Spinal cord (tissue), 10 donors: ENCODE measurements at places on chromosomes 2 and 18.

- DNase-seq: no peak
- no peak overlapping the region for H3K4me3 ChIP-seq
- no peaks in the 10 kb centered on the region for H3K36me3 ChIP-seq
- no peaks in the 10 kb centered on the region for H3K27me3 ChIP-seq
- no peaks in the 10 kb centered on the region for H3K4me1 ChIP-seq
These were observed 40.6 kb downstream of the CFAP210 start for GRCh38 chr2:169653636-169654035.

DNA sequence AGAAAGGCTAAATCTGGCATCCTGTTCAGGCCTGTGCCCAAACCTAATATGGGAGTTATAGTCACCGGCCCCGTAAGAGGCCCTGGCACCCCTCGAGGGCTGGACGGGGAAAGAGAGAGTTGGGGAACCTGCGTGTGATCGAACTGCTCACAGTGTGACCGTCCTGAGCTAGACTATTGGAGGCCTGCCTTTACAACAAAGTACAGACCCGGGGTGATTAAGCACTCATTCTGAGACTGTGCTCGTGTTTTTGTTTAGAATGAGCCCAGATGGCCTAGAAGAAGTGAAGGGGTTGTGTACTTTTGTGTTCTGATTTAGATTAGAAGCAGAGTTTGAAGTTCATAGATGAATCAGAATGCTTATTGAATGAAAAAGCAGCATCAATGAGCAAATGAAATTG lies 115.3 kb downstream of the ACOXL start:
- H3K36me3 ChIP-seq: no peaks in the 10 kb centered on the region
- DNase-seq: no peak
- H3K27ac ChIP-seq: no peak overlapping the region
- H3K4me1 ChIP-seq: peaks cover 3% of the 10 kb centered on the region
- no peaks in the 10 kb centered on the region for H3K27me3 ChIP-seq

DNA sequence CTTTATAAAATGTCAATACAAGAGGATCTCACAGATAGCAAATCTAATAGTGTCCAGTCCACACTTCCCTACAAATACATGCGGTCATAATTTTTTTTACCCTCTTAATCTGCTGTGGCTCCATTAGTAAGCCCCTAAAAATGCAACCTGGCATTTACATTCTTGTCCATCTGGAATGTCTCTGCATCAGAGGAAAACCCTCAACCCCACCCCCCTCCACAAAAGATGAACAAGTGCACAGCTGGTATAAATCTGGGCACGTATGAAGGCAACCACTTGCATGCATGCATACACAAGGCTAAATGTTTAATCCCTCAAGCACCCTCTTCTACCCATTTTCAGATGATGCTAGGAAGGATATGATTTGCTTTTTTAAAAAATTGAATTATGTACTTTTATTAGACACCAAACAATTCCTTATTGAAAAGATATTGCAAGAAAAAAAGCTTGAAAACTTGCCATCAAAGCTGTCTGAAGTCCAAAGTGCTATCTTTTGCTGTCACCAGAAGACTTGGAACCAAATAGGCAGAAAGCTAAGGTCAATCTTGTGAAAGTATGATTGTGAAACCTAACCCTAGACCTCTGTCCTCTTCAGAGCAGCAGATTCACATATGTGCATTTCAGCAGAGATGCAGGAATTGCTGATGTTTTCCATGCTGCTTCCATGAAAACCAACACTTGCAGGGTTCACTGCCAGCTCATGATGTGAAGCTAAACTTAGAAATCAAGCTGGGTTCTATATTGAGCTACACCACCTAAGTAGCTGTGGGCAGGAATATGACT lies 39.0 kb downstream of the IRS1 start:
- H3K4me3 ChIP-seq: no peak overlapping the region
- DNase-seq: no peak
- no peaks in the 10 kb centered on the region for H3K36me3 ChIP-seq
- no peaks in the 10 kb centered on the region for H3K27me3 ChIP-seq
- H3K4me1 ChIP-seq: peaks cover 3% of the 10 kb centered on the region
- no peak overlapping the region for H3K27ac ChIP-seq

DNA sequence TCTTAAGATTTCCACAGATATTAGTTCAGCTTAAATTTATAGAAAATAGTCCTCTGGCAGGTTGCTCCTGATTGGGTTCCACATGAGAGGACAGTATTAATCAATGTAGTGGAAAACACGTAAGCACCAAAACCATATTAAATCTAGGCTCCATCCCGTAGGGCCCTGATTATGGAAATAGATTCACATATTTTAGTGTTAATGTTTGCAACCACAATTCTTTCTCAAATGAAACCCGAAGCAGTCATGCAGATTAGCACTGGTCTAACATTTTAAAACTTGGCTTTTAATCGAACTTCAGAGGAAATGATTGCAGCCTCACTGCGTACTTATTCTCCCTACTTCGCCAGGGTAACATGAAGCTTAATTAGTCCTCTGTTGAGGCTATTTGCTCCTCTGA lies 60.9 kb downstream of the METTL4 start:
- H3K27me3 ChIP-seq: no peaks in the 10 kb centered on the region
- H3K4me1 ChIP-seq: no peaks in the 10 kb centered on the region
- no peaks in the 10 kb centered on the region for H3K36me3 ChIP-seq
- no peak for DNase-seq
- no peak overlapping the region for H3K27ac ChIP-seq
- H3K4me3 ChIP-seq: no peak overlapping the region

DNA sequence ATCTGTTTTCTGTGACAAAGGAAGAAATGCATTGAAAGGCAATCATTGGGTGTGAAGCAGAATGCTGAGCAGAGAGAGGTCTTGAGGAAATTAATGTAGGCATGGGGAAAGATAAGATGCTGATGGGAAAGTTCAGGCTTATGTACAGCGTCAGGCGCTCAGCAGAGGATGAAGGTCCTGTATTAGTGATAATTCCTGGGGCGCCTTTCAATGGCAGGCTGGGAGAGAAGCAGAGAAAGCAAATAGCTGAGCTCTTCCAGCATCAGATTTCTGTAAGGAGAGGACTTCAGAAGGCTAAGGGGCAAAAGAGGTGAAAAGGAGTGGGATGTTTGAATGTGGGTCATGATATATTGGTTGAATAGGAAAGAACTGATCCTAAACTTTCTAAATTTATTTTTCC lies 129.8 kb downstream of the HNMT start:
- no peaks in the 10 kb centered on the region for H3K36me3 ChIP-seq
- no peak overlapping the region for H3K4me3 ChIP-seq
- no peak for DNase-seq
- no peaks in the 10 kb centered on the region for H3K4me1 ChIP-seq
- no peak overlapping the region for H3K27ac ChIP-seq
- no peaks in the 10 kb centered on the region for H3K27me3 ChIP-seq

GRCh38 chr2:134362152-134362668 lies 108.3 kb downstream of the MGAT5 start:
- no peak overlapping the region for H3K27ac ChIP-seq
- H3K36me3 ChIP-seq: no peaks in the 10 kb centered on the region
- no peaks in the 10 kb centered on the region for H3K27me3 ChIP-seq
- peaks cover 10% of the 10 kb centered on the region for H3K4me1 ChIP-seq
- no peak for DNase-seq

DNA sequence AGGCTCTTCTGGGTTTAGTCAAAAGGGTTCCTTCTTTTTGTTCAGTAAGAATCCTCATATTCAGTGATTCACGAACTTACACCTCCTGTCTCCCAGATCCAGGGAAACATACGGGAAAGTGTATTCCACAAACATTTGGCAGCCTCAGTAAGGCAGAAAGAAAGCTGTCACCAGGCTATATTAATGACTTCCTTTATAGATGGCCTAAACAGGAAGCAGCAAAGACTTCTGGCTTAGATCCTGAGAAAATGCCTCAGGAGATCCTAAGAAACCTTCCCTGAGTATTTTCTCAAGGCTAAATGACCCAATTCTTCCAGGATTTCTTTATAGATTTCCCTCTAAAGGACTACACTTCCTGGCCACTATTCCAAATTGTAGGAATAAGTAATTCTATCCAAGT lies 1995.5 kb upstream of the CELF4 start:
- no peaks in the 10 kb centered on the region for H3K4me1 ChIP-seq
- DNase-seq: no peak
- no peak overlapping the region for H3K27ac ChIP-seq
- H3K4me3 ChIP-seq: no peak overlapping the region
- no peaks in the 10 kb centered on the region for H3K27me3 ChIP-seq

DNA sequence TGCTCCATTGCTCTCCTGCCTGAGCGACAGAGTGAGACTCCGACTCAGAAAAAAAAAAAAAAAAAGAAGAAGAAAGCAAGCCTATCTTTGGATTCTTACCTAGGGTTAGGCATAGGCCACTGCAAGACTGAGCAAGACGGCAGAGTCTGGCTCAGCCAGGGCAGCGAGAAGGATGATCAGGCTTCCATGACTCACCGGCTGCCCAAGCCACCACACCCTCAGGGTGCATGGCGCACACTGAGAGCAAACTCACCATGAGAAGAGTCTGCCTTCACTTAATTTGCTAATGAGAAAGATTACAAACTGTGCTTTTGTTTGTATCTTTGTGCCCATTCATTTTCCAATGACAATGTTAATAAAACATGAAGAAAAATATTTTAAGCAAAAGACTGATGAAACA lies 8.2 kb downstream of the FAM110C start:
- H3K4me1 ChIP-seq: no peaks in the 10 kb centered on the region
- no peak for DNase-seq
- peaks cover 3% of the 10 kb centered on the region for H3K27me3 ChIP-seq
- no peak overlapping the region for H3K27ac ChIP-seq
- H3K4me3 ChIP-seq: no peak overlapping the region

DNA sequence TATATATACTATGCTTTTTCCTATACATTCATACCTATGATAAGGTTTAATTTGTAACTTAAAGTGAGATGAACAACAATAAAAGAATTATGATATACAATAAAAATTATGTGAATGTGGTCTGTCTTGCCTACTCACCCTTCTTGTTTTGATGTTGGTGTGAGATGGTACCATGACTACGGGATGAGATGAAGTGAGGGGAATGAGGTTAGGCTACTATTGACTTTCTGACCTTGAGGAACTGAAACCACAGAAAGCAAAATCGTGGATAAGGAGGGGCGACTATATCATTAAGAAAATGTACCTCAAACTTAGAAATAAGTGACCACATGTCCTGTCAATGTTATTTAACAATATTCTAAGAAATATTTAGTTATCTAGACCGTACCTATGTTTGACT lies 103.9 kb upstream of the PPP1CB start:
- no peaks in the 10 kb centered on the region for H3K36me3 ChIP-seq
- no peak overlapping the region for H3K4me3 ChIP-seq
- peaks cover 5% of the 10 kb centered on the region for H3K4me1 ChIP-seq
- H3K27me3 ChIP-seq: no peaks in the 10 kb centered on the region

DNA sequence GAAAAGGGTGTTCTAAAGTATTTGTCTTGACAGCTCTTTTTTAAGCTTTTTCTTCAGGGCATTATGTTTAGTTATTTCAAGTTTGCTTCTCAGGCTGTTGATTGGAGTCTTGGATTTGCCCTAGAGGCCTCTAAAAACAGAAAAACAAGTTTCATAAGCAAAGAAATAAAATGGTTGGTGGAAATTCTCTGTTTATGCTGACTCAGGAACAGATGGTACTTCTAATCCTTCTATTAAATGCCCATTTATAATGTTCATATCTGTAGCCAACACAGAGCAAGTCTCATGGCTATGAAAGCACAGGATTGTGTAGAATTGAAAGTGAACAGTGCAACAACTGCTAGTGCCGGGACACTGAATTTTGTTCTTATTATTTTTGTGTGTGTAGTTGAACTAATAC lies 60.4 kb downstream of the KCNJ3 start:
- no peak for DNase-seq
- no peaks in the 10 kb centered on the region for H3K27me3 ChIP-seq
- H3K27ac ChIP-seq: no peak overlapping the region
- H3K4me1 ChIP-seq: no peaks in the 10 kb centered on the region
- no peaks in the 10 kb centered on the region for H3K36me3 ChIP-seq

DNA sequence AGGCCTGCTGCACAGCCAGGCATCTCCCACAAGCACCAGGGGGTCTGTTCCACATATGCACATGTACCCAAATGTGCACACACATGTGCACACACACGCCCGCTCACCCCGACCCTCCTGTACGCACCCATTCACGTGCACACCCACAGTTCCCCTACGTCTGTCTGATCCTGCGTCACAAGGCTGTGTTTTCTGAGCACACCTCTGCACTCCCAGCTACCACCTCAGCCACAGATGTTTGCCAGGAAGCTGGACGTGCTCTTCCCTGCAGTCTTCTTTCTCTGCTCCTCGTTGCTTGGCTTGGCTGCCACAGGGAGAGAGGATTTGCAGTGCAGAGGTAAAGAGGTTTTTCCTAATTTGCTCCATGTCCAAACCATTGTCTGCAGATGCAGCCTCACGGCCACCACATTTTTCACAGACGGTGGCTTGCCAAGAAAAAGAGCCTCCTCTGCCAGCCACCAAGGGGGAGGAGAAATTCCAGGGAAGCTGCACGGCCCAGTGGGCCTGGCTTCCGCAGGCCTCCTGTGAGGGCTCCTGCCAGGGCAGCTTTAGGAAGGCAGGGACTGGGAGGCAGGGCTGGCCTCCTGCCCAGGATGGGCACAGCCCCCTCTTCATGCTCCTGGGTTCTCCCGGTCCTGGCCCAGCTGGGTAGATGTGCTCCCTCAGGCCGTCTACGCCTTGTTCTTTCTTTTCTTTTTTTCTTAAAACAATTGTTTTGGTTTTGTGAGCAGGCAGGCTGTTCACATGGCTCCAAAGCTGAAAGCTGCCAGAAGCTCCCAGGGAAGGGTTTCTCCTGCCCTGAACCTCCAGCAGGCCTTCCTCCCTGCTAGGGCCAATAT lies 29.3 kb upstream of the HS6ST1 start:
- H3K36me3 ChIP-seq: peaks cover 3% of the 10 kb centered on the region
- no peak for DNase-seq
- no peaks in the 10 kb centered on the region for H3K27me3 ChIP-seq
- H3K4me1 ChIP-seq: peaks cover 30% of the 10 kb centered on the region

GRCh38 chr2:50514901-50515300 lies 517.0 kb downstream of the NRXN1 start:
- no peaks in the 10 kb centered on the region for H3K4me1 ChIP-seq
- DNase-seq: no peak
- no peak overlapping the region for H3K4me3 ChIP-seq
- H3K27me3 ChIP-seq: no peaks in the 10 kb centered on the region

DNA sequence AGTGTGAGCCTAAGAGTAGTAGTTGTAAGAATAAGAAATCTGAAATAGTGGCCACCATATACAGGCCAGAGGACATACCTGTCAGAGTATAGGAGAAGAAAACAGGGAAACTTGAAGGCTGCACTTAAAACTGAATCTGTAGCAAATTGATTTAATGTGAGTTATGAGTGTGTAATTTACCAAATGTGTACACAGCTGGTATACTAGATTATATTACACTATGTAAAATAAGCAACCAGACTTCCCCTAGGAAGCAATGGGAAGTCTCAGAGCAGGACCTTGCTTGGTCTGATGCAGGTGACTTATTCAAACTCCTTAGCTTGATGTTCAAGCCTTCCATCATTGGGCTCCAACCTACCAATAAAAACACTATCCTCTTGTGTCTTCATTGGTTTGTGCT lies 17.3 kb upstream of the EPC2 start:
- no peaks in the 10 kb centered on the region for H3K36me3 ChIP-seq
- no peak overlapping the region for H3K4me3 ChIP-seq
- no peak for DNase-seq
- no peaks in the 10 kb centered on the region for H3K4me1 ChIP-seq
- H3K27me3 ChIP-seq: no peaks in the 10 kb centered on the region
- H3K27ac ChIP-seq: no peak overlapping the region
